ENCODE measurements at places on chromosomes 13 and 19.
A peak's percentile ranks its signal among the peaks of the same experiment; 100 is the strongest.

GRCh38 chr13:107271227-107271626 is 703.3 kb upstream of the ARGLU1 start:
- no peak overlapping the region for H3K4me3 ChIP-seq
- no peaks in the 10 kb centered on the region for H3K4me1 ChIP-seq
- H3K36me3 ChIP-seq = no peaks in the 10 kb centered on the region
- H3K27ac ChIP-seq = no peak overlapping the region
- H3K27me3 ChIP-seq = no peaks in the 10 kb centered on the region

GRCh38 chr19:44212866-44213346 is 574 bp downstream of the ZNF227 start:
- peak overlapping the region; percentile 83 for H3K27ac ChIP-seq
- peaks cover 5% of the 10 kb centered on the region for H3K36me3 ChIP-seq
- DNase-seq = no peak
- H3K27me3 ChIP-seq = no peaks in the 10 kb centered on the region
- peak overlapping the region; percentile 76 for H3K4me3 ChIP-seq

DNA sequence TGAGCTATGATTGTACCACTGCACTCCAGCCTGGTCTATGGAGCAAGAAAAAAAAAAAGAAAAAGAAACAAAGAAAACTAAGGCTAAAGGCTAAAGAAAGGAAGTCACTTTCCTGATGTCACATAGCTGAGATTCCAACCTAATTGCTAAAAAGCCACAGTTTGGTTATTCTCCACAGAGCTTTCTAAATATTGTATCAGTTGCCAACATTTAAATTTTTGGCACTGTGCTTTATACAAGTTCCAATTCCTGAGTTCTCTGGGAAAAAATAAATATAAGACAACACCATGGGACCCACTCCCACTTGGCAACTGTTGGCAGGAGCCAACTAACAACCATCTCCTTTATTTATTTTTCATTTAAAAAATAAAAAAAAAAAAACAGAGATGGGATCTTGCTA is 11.2 kb upstream of the LYPD3 start:
- DNase-seq = no peak
- H3K4me1 ChIP-seq = no peaks in the 10 kb centered on the region
- H3K4me3 ChIP-seq = no peak overlapping the region

DNA sequence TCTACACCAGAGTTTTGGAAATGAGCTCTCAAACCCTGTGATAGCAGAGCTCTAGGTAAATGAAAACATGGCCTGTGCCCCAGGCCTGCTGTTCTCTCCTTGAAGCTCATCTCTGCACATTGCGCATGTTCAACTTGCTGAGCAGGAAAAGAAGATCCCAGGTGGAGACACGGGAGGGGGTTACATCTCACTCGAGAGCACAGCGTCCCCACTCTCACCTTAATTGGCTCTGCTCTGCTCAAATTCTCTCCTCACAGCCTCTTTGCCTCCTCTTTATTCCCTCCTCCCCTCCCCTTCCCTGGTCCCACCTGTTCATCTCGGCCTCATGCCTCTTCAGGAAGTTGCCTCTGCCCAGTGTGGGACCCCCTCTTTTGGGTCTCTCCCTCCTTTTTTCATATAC is 44.7 kb downstream of the RGCC start:
- no peak for DNase-seq
- no peaks in the 10 kb centered on the region for H3K4me1 ChIP-seq
- H3K27me3 ChIP-seq = no peaks in the 10 kb centered on the region
- H3K36me3 ChIP-seq = no peaks in the 10 kb centered on the region
- H3K27ac ChIP-seq = no peak overlapping the region
- no peak overlapping the region for H3K4me3 ChIP-seq

GRCh38 chr13:43822969-43823368 is 36.2 kb upstream of the ENOX1 start:
- no peaks in the 10 kb centered on the region for H3K4me1 ChIP-seq
- no peaks in the 10 kb centered on the region for H3K27me3 ChIP-seq
- DNase-seq = no peak
- H3K36me3 ChIP-seq = no peaks in the 10 kb centered on the region
- H3K27ac ChIP-seq = no peak overlapping the region

- H3K4me1 ChIP-seq = no peaks in the 10 kb centered on the region
- H3K36me3 ChIP-seq = no peaks in the 10 kb centered on the region
- no peak for DNase-seq
- no peak overlapping the region for H3K4me3 ChIP-seq
- H3K27me3 ChIP-seq = no peaks in the 10 kb centered on the region
- no peak overlapping the region for H3K27ac ChIP-seq
Observed at GRCh38 chr19:3162418-3163229, 15.9 kb upstream of the S1PR4 start.

GRCh38 chr19:58544591-58545285 is 874 bp downstream of the TRIM28 start:
- peaks cover 7% of the 10 kb centered on the region for H3K36me3 ChIP-seq
- DNase-seq = peak; percentile 84
- H3K27ac ChIP-seq = peak overlapping the region; percentile 91

GRCh38 chr19:2775556-2776430 is 7.3 kb downstream of the SGTA start:
- no peak overlapping the region for H3K4me3 ChIP-seq
- no peak for DNase-seq
- no peaks in the 10 kb centered on the region for H3K36me3 ChIP-seq
- H3K4me1 ChIP-seq = no peaks in the 10 kb centered on the region
- no peaks in the 10 kb centered on the region for H3K27me3 ChIP-seq

GRCh38 chr13:106569233-106570095 is 1.5 kb upstream of the ARGLU1 start:
- no peaks in the 10 kb centered on the region for H3K27me3 ChIP-seq
- H3K4me3 ChIP-seq = no peak overlapping the region
- peak overlapping the region; percentile 1 for H3K27ac ChIP-seq
- H3K36me3 ChIP-seq = no peaks in the 10 kb centered on the region

DNA sequence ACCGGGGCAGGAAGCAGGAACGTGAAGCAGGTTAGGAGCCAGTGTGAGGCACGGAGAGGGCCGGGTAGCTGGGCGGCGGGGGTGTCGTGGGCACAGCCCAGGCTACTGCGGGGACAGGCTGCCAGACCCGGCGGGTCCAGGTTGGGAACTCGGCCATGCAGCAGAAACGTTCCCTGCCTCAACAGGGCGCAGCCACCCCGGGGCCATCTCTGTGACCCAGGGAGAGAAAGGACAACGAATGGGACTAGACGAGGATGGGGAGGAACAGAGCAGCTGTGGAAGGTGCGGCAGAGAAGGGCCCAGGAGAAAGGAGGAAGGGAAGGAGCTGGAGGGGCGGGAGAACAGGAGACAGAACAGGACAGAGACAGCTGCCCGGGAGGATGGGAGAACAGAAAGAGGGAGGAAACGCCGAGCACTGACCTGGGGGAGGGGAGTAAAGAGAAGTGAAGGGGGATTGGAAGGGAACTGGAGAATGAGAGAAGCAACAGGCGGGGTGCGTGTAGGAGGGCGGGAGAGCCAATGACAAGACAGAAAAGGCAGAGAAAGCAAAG is 12.9 kb upstream of the GARIN5A start:
- no peaks in the 10 kb centered on the region for H3K27me3 ChIP-seq
- no peak overlapping the region for H3K27ac ChIP-seq
- H3K36me3 ChIP-seq = no peaks in the 10 kb centered on the region
- H3K4me1 ChIP-seq = no peaks in the 10 kb centered on the region
- no peak for DNase-seq

- no peak for DNase-seq
- no peak overlapping the region for H3K4me3 ChIP-seq
Observed at GRCh38 chr13:19668778-19669177, 35.3 kb downstream of the MPHOSPH8 start.

DNA sequence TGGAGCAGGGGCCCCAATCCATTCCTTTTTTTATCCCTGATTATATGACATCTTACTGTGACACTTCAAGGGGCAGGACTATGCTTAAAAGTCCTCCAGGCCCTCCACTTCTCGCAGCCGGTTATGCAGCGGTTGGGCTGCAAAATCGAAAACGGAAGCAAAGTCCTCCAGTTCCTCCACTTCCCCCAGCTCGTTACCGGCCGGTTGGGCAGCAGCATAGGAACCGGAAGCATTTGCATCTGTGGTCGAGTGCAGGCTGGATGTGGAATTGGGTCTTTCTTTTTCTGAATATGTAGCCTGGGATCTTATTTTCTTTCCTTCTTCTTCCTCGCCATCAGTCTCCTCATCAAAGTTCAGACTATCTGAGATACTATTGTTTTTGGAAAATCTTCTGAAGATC is 46.1 kb downstream of the OXGR1 start:
- no peaks in the 10 kb centered on the region for H3K4me1 ChIP-seq
- H3K4me3 ChIP-seq = no peak overlapping the region
- no peak overlapping the region for H3K27ac ChIP-seq
- no peaks in the 10 kb centered on the region for H3K27me3 ChIP-seq
- no peaks in the 10 kb centered on the region for H3K36me3 ChIP-seq

DNA sequence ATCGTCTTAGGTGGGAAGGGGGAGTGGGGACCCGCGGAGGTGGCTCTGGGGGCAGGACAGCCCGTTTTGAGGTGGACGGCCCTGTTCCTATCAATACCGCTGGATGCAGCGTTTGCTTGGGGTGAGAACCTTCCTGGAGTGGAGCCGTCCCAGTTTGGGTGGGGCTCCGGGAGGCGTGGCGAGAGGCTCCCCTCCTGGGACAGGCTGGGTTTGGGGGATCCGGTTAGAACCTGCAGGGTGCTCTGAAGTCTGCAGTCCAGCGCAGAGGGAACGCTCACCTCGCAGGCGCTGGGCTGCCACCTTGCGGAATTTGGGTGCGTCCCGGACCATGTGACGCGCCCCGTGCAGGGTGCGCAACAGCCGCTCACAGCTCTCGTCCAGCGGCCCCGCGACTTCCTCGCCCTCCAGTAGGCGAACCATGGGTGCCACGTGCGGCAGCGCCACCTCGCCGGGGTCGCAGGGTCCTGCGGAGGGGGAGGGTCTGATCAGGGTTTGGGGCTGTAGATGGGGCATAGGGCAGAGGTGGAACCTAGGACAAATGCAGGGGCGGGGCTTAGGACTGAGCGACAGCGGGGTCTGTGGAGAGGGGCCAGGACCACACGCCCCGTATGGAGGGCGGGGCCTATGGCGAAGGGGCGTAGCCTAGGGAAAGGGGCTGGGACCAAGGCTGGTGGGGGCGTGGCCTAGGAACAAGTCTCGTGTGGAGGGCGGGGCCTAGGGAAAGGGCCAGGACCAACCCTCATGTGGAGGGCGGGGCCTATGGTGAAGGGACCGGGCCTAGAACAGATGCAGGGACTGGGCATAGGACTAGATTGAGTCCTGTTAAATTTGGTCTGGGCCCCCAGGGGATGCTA is 13.8 kb downstream of the SH2D3A start:
- DNase-seq = peak; percentile 71
- H3K27me3 ChIP-seq = no peaks in the 10 kb centered on the region
- no peaks in the 10 kb centered on the region for H3K4me1 ChIP-seq

GRCh38 chr19:55392820-55393761 is 7.4 kb downstream of the RPL28 start:
- H3K27me3 ChIP-seq = no peaks in the 10 kb centered on the region
- H3K36me3 ChIP-seq = no peaks in the 10 kb centered on the region
- no peak overlapping the region for H3K4me3 ChIP-seq
- H3K27ac ChIP-seq = no peak overlapping the region

DNA sequence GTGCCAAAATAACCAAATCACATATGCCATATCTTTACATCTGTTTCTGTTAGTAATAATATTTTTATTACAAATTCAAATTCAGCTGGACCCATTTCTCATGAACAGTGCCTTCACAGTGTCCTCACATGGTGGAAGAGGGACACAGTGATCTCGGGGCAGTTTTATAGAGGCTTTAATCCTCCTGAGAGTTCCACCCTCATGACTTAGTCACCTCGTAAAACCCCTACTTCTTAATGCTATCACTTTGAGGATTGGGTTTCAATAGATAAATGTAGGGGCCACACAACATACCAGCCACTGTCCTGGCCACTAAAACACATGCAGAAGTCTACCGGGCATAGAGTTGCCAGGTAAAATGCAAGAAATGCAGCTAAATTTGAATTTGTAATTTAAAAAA is 201.5 kb downstream of the MYO16 start:
- no peaks in the 10 kb centered on the region for H3K36me3 ChIP-seq
- no peak overlapping the region for H3K27ac ChIP-seq
- peaks cover 7% of the 10 kb centered on the region for H3K4me1 ChIP-seq
- DNase-seq = no peak

DNA sequence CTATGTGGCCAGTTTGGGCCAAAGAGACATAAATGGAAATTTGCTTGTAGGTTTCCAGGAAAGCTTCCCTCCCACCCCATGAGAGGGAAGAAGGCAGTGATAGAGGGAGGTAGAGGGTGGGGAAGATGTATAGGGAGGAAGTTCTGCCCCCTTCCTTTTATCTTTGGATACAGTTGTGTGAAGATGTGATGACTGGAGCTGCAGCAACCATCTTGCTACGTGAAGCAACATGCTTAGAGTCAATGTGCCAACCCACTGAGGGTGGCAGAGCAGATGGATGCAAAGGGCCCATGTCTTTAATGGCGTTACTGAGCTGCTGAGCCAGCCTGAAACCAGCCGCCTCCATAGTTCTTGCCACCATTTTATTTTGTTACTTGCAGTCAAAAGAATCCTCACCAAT is 10.7 kb downstream of the VSIG10L start:
- H3K4me1 ChIP-seq = no peaks in the 10 kb centered on the region
- no peak overlapping the region for H3K4me3 ChIP-seq
- no peak overlapping the region for H3K27ac ChIP-seq
- DNase-seq = no peak
- peaks cover 13% of the 10 kb centered on the region for H3K27me3 ChIP-seq

DNA sequence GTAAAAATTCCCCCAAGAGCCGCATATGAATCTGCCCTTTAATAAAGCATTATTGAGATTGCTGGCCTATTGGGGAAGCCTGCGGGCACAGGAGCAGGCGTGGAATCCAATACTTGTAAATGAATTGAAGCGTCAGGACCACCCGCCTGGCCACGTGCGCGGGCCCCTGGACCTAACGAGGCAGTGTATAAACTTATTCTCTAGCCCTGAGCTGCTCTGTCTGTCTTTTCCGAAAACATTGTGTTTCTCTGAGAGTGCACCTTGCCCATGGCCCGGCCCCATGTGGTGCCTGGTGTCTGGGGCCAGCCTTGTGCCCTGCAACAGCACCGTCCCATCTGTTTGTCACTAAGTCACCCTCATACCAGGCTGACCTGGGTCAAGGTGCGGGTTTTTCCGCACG is 14.4 kb downstream of the UBXN6 start:
- H3K36me3 ChIP-seq = no peaks in the 10 kb centered on the region
- H3K27me3 ChIP-seq = no peaks in the 10 kb centered on the region
- peaks cover 4% of the 10 kb centered on the region for H3K4me1 ChIP-seq
- DNase-seq = no peak
- H3K4me3 ChIP-seq = no peak overlapping the region
- no peak overlapping the region for H3K27ac ChIP-seq

GRCh38 chr19:45020071-45020470 is 18.8 kb upstream of the CLASRP start:
- no peak overlapping the region for H3K4me3 ChIP-seq
- H3K4me1 ChIP-seq = no peaks in the 10 kb centered on the region
- no peaks in the 10 kb centered on the region for H3K27me3 ChIP-seq
- no peak for DNase-seq

GRCh38 chr13:94138831-94139230 is 340.7 kb downstream of the DCT start:
- H3K4me3 ChIP-seq = no peak overlapping the region
- H3K27me3 ChIP-seq = no peaks in the 10 kb centered on the region
- no peak overlapping the region for H3K27ac ChIP-seq
- DNase-seq = no peak
- H3K36me3 ChIP-seq = no peaks in the 10 kb centered on the region

Data from pancreas (tissue), 10 donors.